Stomach (tissue), 19 donors: ENCODE measurements at places on chromosomes 7 and 10. TPM values are rescaled to one million over a fixed set of nuclear protein-coding genes. Genes with fewer than 3 reads are reported as not detected.

DNA sequence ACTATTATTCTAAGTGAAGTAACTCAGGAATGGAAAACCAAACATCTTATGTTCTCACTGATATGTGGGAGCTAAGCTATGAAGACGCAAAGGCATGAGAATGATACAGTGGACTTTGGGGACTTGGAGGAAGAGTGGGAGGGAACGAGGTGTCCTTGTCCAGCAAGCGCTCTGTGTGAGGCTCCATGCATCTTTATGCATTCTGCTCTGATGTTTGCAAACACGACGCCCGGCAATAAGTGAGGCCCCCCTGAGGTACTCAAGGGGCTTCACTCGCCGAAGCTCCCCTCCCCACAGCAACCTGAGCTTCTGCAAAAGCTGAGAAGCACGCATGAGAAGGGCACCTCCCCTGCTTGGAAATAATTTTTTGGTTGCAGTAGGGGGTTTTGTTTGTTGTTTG is 103.3 kb downstream of the LHPP start:
- no peaks in the 10 kb centered on the region for H3K27me3 ChIP-seq
- no peaks in the 10 kb centered on the region for H3K36me3 ChIP-seq
- DNase-seq = no peak
- H3K4me3 ChIP-seq = no peak overlapping the region
- no peak overlapping the region for H3K27ac ChIP-seq
- peaks cover 10% of the 10 kb centered on the region for H3K4me1 ChIP-seq

DNA sequence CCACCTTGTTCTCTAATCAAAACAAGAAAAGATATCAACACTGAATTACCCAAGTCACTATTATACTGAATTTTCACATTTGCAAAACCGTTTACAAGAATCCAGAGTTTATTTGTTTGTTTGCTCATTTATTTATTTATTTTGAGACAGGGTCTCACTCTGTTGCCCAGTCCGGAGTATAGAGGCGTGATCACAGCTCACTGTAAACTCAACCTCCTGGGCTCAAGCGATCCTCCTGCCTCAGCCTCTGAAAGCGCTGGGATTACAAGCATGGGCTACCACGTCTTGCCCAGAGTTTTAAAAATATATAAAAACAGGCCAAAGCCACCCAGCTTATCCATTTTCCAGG is 8.5 kb downstream of the CREB3L2 start:
- H3K4me1 ChIP-seq = peaks cover 67% of the 10 kb centered on the region
- peak overlapping the region; percentile 65 for H3K27ac ChIP-seq
- no peak for DNase-seq
- no peaks in the 10 kb centered on the region for H3K36me3 ChIP-seq

DNA sequence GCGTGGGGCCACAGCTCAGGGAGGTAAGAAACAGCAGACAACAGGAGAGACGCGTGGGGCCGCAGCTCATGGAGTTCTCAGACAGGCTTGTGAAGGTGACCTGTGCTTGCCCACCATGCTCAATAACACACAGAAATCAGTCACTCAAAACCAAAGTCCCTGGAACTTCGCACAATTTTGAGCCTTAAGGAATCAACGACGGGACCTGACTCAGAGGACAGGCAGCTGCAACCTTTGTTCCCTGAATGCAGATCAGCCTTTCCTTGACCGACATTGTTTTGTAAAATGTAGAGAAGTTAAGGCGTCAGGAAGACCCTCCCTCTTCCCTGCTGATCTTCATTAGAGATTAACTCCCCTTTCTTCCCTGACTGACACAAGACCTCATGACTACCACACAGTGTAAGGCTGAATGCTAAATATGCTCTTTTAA is 8.5 kb upstream of the KNDC1 start:
- no peak overlapping the region for H3K27ac ChIP-seq
- H3K4me1 ChIP-seq = no peaks in the 10 kb centered on the region
- H3K36me3 ChIP-seq = no peaks in the 10 kb centered on the region
- peaks cover 26% of the 10 kb centered on the region for H3K27me3 ChIP-seq
- no peak overlapping the region for H3K4me3 ChIP-seq

- no peak overlapping the region for H3K27ac ChIP-seq
- no peaks in the 10 kb centered on the region for H3K27me3 ChIP-seq
- no peaks in the 10 kb centered on the region for H3K36me3 ChIP-seq
- no peak overlapping the region for H3K4me3 ChIP-seq
- no peak for DNase-seq
Observed at GRCh38 chr10:67261300-67261797, 335.5 kb downstream of the LRRTM3 start.

DNA sequence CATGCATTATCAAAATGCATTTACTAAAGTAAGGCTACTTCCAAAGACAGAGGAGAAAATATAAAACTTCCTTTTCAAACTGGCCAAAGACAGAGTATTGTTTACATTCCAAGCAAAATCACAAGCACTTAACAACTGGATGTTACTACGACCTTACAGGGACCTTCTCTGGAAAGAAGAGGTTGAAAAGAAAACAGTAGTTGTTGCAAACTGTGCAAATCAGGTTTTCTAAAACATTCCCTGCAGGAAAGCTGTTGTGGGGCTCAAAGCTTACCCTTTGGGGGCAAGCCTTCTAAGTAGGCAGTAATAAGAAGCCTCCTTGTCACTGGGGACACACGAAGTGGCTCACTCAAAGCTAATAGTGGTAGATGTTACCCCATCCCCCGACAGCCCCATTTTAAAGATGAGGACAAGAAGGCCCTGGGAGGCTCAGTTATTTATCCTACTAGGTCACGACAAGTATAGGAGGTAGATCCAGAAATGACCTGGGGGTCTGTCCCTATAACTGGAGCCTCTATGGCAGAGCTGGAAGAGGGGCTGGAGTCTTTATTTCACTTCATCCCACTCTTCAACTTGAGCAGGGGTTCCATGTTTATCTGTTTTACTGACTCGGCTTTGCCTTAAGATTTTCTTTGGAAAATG is 46.6 kb downstream of the ATXN7L1 start:
- peak; percentile 16 for DNase-seq
- H3K36me3 ChIP-seq = no peaks in the 10 kb centered on the region
- peaks cover 39% of the 10 kb centered on the region for H3K4me1 ChIP-seq
- H3K27me3 ChIP-seq = no peaks in the 10 kb centered on the region
- peak overlapping the region; percentile 40 for H3K27ac ChIP-seq

GRCh38 chr7:30221764-30222163 is 62.6 kb upstream of the ZNRF2 start:
- no peaks in the 10 kb centered on the region for H3K27me3 ChIP-seq
- H3K36me3 ChIP-seq = no peaks in the 10 kb centered on the region
- no peak overlapping the region for H3K27ac ChIP-seq
- peaks cover 24% of the 10 kb centered on the region for H3K4me1 ChIP-seq
- DNase-seq = no peak
- H3K4me3 ChIP-seq = no peak overlapping the region

GRCh38 chr10:126021833-126022500 is 125.6 kb downstream of the FANK1 start:
- no peak overlapping the region for H3K4me3 ChIP-seq
- no peak overlapping the region for H3K27ac ChIP-seq
- no peaks in the 10 kb centered on the region for H3K4me1 ChIP-seq
- H3K27me3 ChIP-seq = no peaks in the 10 kb centered on the region
- peak; percentile 24 for DNase-seq
- no peaks in the 10 kb centered on the region for H3K36me3 ChIP-seq

DNA sequence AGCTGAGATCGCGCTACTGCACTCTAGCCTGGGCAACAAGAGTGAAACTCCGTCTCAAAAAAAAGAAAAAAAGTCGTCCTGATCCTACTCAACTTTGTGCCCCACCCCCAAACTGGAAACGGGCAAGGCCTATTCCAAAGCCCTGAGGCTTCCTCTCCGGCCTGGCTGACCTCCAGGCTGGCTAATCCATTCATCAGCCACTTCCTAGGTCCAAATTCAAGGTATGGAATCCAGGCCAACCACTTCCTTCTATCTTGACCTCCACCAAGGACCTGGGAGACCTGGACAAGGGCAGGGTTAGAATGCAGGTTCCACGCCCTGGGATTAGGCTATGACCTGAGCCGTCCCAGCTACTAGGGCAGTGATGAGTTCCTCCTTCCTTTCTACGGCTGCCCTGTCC is 20.4 kb upstream of the EIF4H start:
- no peak overlapping the region for H3K4me3 ChIP-seq
- H3K36me3 ChIP-seq = no peaks in the 10 kb centered on the region
- no peaks in the 10 kb centered on the region for H3K27me3 ChIP-seq
- DNase-seq = no peak
- no peak overlapping the region for H3K27ac ChIP-seq

GRCh38 chr7:131189488-131189887 is 138.2 kb upstream of the MKLN1 start:
- no peak overlapping the region for H3K27ac ChIP-seq
- no peak for DNase-seq
- peaks cover 6% of the 10 kb centered on the region for H3K4me1 ChIP-seq
- no peaks in the 10 kb centered on the region for H3K36me3 ChIP-seq

GRCh38 chr7:149180722-149181449 is 14.5 kb upstream of the ZNF282 start:
- H3K36me3 ChIP-seq = peaks cover 67% of the 10 kb centered on the region
- no peaks in the 10 kb centered on the region for H3K27me3 ChIP-seq
- no peak overlapping the region for H3K4me3 ChIP-seq
- H3K4me1 ChIP-seq = no peaks in the 10 kb centered on the region

- no peak overlapping the region for H3K27ac ChIP-seq
- peak; percentile 85 for DNase-seq
- H3K27me3 ChIP-seq = no peaks in the 10 kb centered on the region
- peaks cover 13% of the 10 kb centered on the region for H3K4me1 ChIP-seq
- no peaks in the 10 kb centered on the region for H3K36me3 ChIP-seq
Observed at GRCh38 chr7:91034459-91035368, 229.5 kb upstream of the FZD1 start.

DNA sequence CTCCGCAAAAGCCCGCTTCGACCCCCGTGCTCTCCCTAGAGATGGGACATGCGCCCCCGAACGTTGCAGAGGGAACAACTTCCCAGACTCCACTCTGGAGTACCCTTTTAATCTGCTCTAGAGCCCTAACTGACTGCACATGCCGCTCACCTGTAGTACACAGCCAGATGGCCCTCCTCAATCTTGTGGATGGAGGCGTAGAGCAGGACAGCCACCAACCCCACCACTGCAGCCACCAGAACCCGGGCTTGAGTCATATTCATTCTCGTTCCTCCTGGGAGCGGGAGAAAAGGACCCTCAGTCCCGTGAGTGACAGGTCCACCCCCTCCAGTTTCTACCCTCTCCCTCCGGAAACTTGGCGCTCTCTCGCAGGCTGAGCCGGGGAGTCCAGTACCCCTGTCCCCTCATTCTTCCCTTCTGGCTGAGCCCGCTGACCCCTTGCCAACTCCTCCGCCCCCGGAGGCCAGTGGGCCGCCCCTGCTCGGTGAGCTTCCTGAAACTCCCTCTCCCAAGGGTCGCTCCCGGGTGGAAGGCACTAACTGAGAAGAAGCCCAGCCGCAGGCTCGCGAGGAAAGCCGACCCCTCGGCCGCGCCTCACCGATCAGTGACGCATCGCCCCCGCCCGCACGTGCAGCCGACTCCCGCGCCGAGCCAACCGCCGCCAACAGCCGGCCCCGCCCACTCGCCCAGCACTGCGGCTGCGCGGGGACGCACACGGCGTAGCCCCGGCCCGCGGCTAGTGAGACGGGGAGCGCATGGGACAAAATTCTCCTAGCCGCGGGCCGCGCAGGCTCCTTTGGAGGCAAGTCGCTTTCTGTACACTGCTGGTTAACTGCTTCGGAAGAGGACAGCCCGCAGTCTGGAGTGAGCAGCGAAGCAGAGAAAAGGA is at the start of gene ERLIN1:
Gene ERLIN1 (minus strand): TSS at position 666 of the 889 bp plus-strand sequence. CDS start 403 bp downstream, at position 263.
- DNase-seq = peak; percentile 95
- H3K27ac ChIP-seq = peak within 1 kb of the TSS; percentile 87

GRCh38 chr7:74599244-74599643 is 58.3 kb upstream of the GTF2I start:
- peaks cover 3% of the 10 kb centered on the region for H3K4me1 ChIP-seq
- H3K36me3 ChIP-seq = peaks cover 80% of the 10 kb centered on the region
- no peak overlapping the region for H3K27ac ChIP-seq
- no peak overlapping the region for H3K4me3 ChIP-seq
- DNase-seq = no peak

- DNase-seq = no peak
- H3K27me3 ChIP-seq = peaks cover 22% of the 10 kb centered on the region
- no peaks in the 10 kb centered on the region for H3K36me3 ChIP-seq
- H3K4me1 ChIP-seq = no peaks in the 10 kb centered on the region
Observed at GRCh38 chr7:1394371-1394770, 64.9 kb downstream of the MICALL2 start.

DNA sequence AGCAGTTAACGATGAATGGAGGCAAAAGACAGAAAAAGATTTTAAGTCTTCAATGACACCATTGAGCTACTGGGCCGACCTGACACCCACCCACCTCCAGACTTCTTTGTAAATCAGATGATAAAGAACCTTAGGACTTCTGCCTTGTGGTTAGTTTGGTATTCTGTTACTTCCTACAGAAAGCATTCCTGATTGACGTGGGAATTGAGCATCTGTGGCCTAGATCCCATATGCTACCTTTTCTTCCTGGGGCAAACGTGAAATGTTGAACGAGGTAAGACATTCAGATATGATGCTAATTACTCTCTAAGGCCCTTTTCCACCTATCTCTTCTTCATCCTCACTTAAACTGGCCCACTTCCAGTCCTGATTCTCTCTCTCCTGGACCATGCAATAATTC is 10.2 kb downstream of the PRLHR start:
- no peaks in the 10 kb centered on the region for H3K36me3 ChIP-seq
- peaks cover 2% of the 10 kb centered on the region for H3K4me1 ChIP-seq
- no peak for DNase-seq
- no peaks in the 10 kb centered on the region for H3K27me3 ChIP-seq

- H3K4me3 ChIP-seq = no peak overlapping the region
- no peaks in the 10 kb centered on the region for H3K4me1 ChIP-seq
- no peaks in the 10 kb centered on the region for H3K36me3 ChIP-seq
- no peak overlapping the region for H3K27ac ChIP-seq
- H3K27me3 ChIP-seq = no peaks in the 10 kb centered on the region
- DNase-seq = no peak
Observed at GRCh38 chr7:18721429-18721828, 225.9 kb downstream of the HDAC9 start.

The SH3PXD2A gene
- total RNA-seq = 23.2 TPM

The INPP5F gene
- 23.7 TPM for total RNA-seq

The SCIN gene
- total RNA-seq = 4.1 TPM

The FAM131B gene
- 0.43 TPM for total RNA-seq

The PON3 gene
- 1.2 TPM for total RNA-seq

The CHAT gene
- not detected for total RNA-seq

The PNLIP gene
- not detected for total RNA-seq

The CHRM2 gene
- 36.0 TPM for total RNA-seq

The TMEM270 gene
- not detected for total RNA-seq

The CRPPA gene
- 0.89 TPM for total RNA-seq

The RSPH10B gene
- not detected for total RNA-seq

The CYTH3 gene
- total RNA-seq = 19.0 TPM

The MPP7 gene
- 27.2 TPM for total RNA-seq

The NPFFR1 gene
- total RNA-seq = not detected

The BCL7B gene
- 16.9 TPM for total RNA-seq

The AOAH gene
- 4.7 TPM for total RNA-seq

The ZCCHC24 gene
- total RNA-seq = 18.8 TPM
